T-helper 2 cell treated with Interferon-gamma antibody and Interleukin-4, amounts not matched to agents 5 μg/mL and 100 μg/mL, for 36 hours (primary cell): ENCODE measurements at places on chromosomes 6 and 20.

GRCh38 chr20:2849529-2849928, 9.0 kb downstream of the VPS16 start:
- DNase-seq: no peak

- DNase-seq: no peak
These were observed 30.6 kb upstream of the CCDC167 start for GRCh38 chr6:37530297-37530696.

- DNase-seq: no peak
These were observed 198.7 kb upstream of the STXBP5 start for GRCh38 chr6:147005499-147005898.

GRCh38 chr6:5517796-5518195, 256.5 kb downstream of the FARS2 start:
- peak; percentile 57 for DNase-seq

- DNase-seq: no peak
These were observed 42.4 kb upstream of the ECHDC1 start for GRCh38 chr6:127385668-127386430.

- DNase-seq: no peak
These were observed 31.7 kb upstream of the MYB start for GRCh38 chr6:135149376-135149775.
